ENCODE measurements at places on chromosomes 11 and 22. TPM values are rescaled to one million over a fixed set of nuclear protein-coding genes. Genes with fewer than 3 reads are reported as not detected.

DNA sequence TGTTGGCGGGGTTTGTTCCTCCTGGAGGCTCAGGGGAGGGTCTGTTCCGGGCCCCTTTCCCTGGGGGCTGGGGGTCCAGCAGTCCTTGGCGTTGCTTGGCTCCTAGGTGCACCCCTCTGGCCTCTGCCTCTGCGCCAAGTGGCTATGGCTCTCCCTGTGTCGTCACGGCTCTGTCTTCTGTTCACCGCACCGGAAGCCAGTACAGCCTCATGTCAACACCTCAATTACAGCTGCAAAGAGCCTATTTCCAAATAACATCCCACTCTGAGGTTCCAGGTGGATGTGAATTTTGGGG, 64.8 kb downstream of the CELSR1 start:
- DNase-seq = no peak

Gene OR2AG1
- polyA plus RNA-seq = 0.07 TPM

GRCh38 chr11:78217650-78218541, 29.2 kb downstream of the USP35 start:
- no peak for DNase-seq

- DNase-seq = no peak
Observed at GRCh38 chr22:31897842-31898805, 46.2 kb upstream of the YWHAH start.

Gene MMP10
- not detected for polyA plus RNA-seq

Gene IL17REL
- not detected for polyA plus RNA-seq

GRCh38 chr11:59899532-59899931, 20.9 kb downstream of the OOSP3 start:
- no peak for DNase-seq

Gene CTR9
- polyA plus RNA-seq = 67.5 TPM

GRCh38 chr11:25183411-25183810, 686.6 kb downstream of the LUZP2 start:
- no peak for DNase-seq

GRCh38 chr22:43497956-43498855, 86.4 kb downstream of the MPPED1 start:
- DNase-seq = no peak

Gene OR10A2
- polyA plus RNA-seq = not detected

DNA sequence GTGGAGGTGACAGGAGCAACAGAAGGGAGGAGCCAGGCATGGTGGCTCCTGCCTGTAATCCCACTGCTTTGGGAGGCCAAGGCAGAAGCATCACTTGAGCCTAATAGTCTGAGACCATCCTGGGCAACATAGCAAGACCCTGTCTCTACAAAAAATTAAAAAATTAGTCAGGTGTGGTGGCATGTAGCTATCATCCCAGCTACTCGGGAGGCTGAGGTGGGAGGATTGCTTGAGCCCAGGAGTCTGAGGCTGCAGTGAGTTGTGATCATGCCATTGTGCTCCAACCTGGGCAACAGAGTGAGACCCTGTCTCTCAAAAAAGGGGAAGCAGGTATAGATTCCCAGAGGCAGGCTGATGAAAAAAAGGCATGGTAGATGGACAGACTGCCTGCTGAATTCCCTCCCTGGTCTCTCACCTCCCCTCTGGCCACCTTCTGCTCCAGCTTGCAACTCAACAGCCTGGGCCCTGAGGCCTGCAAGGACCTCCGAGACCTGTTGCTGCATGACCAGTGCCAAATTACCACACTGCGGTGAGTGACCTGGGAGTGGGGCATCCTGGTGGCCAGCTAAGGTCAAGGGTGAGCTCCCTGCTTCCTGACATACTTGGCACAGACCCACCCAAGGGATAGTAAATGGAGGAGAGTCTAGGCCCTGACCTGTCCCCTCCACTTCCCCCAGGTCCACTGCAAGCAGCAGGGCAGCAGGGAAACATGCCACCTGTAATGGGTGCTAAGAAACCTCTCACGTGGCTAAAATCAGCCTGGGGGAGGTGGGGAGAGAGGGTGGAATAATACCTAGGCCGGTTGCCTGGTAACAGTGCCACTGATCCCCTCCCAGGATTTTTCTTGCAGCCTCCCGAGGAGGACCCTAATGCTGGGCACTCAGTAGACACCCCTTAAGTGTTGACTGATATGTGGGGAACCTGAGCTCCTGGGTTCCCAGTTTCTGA, 4.3 kb upstream of the NHERF4 start:
- no peak for DNase-seq

All from right renal cortex interstitium (tissue), 3 donors.